Activated naive CD4-positive, alpha-beta T cell treated with anti-CD3 and anti-CD28 coated beads, Interleukin-2, amount 10 ng/mL, durations not matched to agents 5 hours and 36 hours (primary cell): ENCODE measurements at places on chromosomes 4 and X. TPM values are rescaled to one million over a fixed set of nuclear protein-coding genes. Genes with fewer than 3 reads are reported as not detected.

HPGDS gene
- total RNA-seq, result 0.24 TPM

NHSL2 gene
- total RNA-seq, result 0.48 TPM

RAB33B gene
- 8.0 TPM for total RNA-seq

SPANXN1 gene
- total RNA-seq, result not detected

CFP gene
- total RNA-seq, result 42.3 TPM
